ENCODE measurements at places on chromosomes 7 and 10. TPM values are rescaled to one million over a fixed set of nuclear protein-coding genes. Genes with fewer than 3 reads are reported as not detected.
A peak's percentile ranks its signal among the peaks of the same experiment; 100 is the strongest.

The MMS19 gene
- total RNA-seq, result 64.7 TPM

The TAS2R5 gene
- 1.2 TPM for total RNA-seq

The SEMA3A gene
- 1.4 TPM for total RNA-seq

The ACHE gene
- total RNA-seq, result not detected

The ZPBP gene
- total RNA-seq, result not detected

The FAM20C gene
- 0.47 TPM for total RNA-seq

The GHITM gene
- 112 TPM for total RNA-seq

The EPO gene
- not detected for total RNA-seq

The WEE2 gene
- total RNA-seq, result not detected

The CRYGN gene
- 0.25 TPM for total RNA-seq

The LHFPL3 gene
- not detected for total RNA-seq

DNA sequence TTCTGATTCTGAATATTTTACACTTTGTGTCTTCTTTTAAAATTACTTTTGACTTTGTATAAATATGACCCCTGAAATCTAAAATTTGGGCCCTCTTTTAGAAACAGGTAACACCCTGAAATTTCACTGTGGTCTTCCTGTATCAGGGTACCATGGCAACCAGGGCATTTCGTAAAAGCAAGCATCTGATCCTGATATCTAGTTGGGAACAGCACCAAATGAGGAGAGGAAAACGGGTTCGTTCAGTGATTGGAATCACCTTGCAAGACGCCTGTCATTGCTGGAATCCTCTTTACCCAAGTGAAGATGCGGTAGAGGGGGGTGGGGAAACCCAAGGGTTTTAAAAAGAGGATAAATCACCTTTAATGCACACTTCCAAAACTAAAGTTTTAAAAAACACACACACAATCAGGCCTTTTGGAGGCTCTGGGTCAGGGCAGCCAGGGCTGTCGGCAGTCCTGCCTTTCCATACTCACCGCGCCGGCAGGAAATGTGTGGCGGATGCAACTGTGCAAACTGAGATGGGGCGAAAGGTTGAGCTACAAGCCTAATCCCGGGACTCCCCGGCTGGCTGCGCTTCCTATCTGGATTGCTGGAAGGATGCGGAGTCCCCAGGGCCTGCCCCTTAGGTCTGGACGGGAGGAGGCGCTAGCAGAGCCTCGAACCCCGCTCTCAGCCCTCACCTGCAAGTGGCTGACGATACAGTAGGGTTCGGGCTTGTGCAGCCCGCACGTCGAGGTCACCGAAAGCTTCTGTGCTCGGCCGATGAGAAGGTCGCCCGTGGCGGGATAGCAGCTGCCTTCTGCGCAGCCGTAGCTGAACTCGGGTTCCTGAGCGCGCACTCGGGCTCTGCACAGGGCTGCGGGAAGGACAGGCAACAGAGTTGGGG, 1.8 kb downstream of the LAMB1 start:
- no peak for DNase-seq

DNA sequence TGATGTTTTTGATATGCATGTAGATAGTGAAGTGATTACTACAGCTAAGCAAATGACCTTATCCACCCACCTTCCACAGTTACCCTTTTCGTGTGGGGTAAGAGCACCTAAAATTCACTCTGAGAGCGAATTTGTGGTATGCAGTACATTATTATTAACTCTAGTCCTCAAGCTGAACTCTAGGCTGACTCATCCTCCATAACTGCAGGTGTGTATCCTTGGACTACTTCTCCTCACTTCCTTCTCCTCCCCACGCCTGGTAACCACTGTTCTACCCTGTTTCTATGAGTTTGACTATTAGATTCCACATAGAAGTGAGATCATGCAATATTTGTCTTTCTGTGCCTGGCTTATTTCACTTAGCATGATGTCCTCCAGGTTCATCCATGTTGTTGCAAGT, 484.6 kb downstream of the GATA3 start:
- DNase-seq, result no peak

DNA sequence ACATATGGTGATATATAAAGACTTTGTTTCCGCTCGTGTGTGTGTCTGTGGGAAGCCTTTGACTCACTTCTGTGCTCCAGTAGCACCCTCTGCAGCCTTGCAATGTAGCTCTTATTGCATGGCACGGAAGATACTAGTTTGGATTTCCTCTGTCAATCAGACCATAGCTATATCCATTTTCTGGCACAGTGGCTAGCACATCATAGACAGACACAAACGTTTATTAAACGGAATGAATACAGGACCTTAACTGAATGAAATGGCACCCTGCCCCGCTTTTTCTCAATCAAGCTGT, 124.0 kb upstream of the PTPN20 start:
- peak; percentile 29 for DNase-seq

- DNase-seq, result no peak
Measured at GRCh38 chr7:31315758-31316157, 24.8 kb downstream of the NEUROD6 start.

DNA sequence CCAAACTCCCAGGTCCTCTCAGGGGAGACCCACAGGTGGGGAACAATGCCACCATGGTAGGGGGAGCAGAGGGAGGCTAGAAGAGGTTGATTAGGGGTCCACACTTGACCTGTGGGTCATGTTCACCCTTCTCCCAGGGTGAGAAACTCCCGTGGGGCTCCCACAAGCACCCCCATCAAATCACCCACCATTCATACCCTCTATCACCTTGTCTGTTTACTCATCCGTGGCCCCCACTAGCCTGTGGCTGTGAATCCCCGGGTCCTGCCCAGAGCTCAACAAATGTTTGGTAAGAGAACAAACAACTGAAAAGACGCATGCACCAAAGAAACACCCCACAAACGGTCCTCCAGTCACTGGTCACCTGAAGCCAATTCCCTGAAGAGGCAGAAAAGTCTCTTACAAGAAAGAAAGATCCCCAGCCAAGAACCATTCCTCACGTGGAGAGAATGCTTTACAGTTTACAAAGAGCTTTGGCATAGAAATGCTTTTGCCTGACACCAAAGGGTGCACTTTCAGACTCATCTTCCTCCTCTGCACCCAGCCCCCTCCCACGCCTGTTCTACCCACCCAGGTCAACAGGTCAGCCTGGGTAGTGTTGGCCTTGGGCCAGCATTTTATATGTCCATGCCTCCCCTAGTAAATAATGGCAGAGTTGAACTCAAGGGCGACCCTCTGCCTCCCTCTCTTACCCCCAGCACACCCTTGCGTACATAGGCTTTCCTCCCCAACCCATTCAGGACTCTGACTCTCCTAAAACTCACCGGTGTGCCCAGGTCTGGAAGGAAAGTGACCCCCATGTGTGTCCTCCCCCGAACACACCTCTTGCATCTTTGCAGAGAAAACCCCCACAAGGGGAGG, 1.9 kb downstream of the ZCCHC24 start:
- DNase-seq, result no peak

DNA sequence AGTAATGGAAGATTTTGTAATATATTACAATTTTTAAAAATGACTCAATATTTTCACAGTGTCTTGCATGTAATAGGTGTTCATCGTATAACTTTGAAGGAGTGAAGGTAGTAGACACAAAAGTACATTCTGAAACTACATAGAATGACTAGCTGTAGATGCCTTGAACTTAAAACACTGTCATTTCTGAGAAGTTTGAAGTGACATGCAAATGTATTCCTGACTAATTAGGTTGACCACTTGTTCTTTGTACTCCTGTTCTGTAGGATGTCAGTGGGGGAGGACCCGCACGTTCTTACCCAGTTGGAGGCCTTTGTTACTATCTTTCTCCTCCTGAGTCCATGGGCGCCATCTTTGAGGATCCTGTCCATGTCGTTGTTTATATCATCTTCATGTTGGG, 31.2 kb downstream of the SEC61A2 start:
- DNase-seq, result no peak

GRCh38 chr7:22275661-22276060, 81.3 kb downstream of the RAPGEF5 start:
- DNase-seq, result no peak

GRCh38 chr10:121459279-121459621, 139.0 kb downstream of the FGFR2 start:
- no peak for DNase-seq

DNA sequence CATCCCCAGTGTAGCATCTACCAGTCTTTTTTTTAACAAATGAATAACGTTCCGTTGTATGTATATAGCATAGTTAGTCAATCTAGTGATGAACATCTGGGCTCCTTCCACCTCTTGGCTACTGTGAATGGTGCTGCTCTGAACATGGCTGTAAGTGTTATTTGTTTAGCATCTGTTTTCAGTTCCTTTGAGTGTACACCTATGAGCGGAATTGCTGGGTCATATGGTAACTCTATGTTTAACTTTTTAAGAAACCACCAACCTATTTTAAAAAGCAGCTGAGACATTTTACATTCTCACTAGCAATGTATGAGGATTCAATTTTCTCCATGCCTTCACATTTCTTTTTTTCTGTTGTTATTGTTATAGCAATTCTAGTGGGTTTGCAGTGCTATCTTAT, 178.2 kb downstream of the DNAJC1 start:
- no peak for DNase-seq

GRCh38 chr7:155293721-155294510, 3.8 kb upstream of the INSIG1 start:
- DNase-seq, result no peak

GRCh38 chr7:142412551-142413193, 154.8 kb upstream of the PRSS58 start:
- peak; percentile 59 for DNase-seq

GRCh38 chr7:42198974-42199668, 37.9 kb downstream of the GLI3 start:
- DNase-seq, result peak; percentile 21

DNA sequence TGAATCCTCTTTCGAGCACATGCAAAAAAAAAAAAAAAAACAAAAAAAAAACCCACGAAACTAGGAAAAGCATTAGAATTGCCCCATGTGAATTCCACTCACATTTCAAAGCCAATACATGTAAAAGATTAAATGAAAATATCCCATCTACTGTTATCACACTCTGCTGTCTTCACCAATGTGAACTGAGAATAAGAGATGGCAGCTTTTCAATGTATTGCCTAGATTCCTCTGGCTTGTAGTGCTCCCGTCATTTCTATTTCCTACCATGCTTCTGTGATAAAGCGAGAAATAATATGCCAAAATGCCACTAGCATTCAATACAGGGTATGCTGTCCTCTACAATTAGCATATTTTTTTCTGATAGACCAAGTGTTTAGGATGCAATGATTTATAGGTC, 517.0 kb downstream of the NRG3 start:
- DNase-seq, result no peak

DNA sequence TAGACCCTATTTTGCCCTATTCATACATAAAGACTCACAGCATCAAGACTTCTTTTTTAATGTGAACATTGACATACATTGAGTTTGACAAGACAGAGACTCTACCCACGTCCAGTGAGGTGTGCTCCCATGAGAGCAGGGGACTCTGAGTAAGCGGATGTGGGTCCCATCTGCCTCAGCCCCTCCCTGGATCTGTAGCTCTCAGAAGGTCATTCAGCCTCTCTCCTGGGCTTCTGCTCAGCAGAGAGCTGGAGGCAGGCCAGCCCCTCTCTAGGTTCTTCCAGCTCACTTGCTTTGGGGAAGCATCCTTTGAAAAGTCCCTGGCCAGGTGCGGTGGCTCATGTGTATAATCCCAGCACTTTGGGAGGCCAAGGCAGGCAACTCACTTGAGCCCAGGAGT, 146.9 kb upstream of the ZMIZ1 start:
- DNase-seq, result no peak

DNA sequence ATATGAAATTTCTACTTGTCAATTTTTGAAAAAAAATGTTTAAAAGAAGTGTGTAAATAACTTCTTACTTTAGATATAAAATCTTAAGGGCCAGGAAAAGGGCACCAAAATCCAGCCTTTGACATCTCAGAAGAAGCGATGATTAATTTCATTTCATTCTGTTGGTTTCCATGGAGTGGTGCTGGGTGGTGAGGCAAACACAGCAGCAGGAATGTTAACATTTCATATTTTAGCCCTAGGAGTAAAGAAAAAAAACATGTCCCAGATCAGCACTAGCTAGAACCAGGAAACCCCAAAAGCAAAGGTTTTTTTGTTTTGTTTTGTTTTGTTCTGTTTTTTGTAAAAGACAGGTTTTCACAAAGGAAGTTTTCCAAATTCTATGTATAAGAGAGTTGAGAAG, 298.8 kb upstream of the C7orf33 start:
- DNase-seq, result no peak

- no peak for DNase-seq
Measured at GRCh38 chr7:48388911-48389310, 217.7 kb downstream of the ABCA13 start.
